ENCODE measurements at places on chromosomes 13 and 19. TPM values are rescaled to one million over a fixed set of nuclear protein-coding genes. Genes with fewer than 3 reads are reported as not detected.

- DNase-seq: no peak
Measured at GRCh38 chr19:41193430-41194156, 574 bp downstream of the CYP2S1 start.

DNA sequence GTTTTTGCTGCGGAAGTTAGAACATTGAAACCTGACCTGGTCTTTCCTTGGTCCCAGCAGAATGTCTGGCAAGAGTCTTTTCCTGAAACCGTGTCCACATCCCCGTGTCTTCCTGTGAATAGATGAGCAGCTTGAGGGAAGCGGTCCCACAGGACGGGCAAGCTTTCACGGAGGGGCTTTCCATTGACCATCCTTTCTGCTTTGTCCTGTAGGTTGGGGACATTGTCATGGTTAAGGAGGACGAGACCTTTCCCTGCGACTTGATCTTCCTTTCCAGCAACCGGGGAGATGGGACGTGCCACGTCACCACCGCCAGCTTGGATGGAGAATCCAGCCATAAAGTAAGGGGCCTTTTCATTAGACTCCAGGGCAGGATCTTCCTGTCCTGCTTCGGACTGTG is 126.0 kb downstream of the ATP11A start:
- DNase-seq: no peak

- DNase-seq: no peak
Measured at GRCh38 chr13:60118696-60119400, 44.9 kb downstream of the DIAPH3 start.

- no peak for DNase-seq
Measured at GRCh38 chr19:56091751-56092546, 29.1 kb downstream of the ZNF787 start.

- no peak for DNase-seq
Measured at GRCh38 chr19:58428617-58429016, 11.3 kb downstream of the ZNF132 start.

GRCh38 chr19:27660428-27660827 is 1552.5 kb downstream of the UQCRFS1 start:
- DNase-seq: no peak

DNA sequence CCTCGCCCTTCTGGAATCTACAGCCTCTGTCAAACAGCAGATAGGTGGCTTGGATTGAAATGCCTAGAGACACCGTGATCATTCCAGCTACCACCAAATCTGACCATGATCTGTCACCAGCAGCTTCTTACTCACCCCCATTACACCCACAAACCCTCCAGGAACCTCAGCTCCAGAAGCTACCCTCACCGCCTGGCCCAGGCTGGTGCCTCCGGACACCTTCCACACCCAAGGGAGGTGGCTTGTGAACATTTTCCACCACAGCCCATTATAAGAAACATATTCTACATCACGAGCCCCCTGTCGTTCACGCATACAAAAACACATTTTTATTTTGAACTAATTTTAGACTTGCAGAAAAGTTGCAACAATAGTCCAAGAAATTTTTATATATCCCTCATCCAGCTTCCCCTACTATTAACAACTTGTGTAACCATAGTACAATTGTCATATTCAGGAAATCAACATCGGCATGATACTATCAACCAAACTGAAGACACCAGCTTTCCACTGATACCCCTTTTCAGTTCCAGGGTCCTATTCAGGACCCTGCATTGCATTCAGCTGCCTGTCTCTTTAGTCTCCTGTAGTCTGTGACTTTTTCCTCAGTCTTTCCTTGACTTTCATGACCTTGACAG is 15.4 kb upstream of the UBE2L5 start:
- DNase-seq: no peak

GRCh38 chr13:51396352-51396751 is 56.5 kb downstream of the INTS6 start:
- DNase-seq: no peak

- DNase-seq: no peak
Measured at GRCh38 chr19:50924586-50924985, 13.4 kb upstream of the KLK4 start.

DNA sequence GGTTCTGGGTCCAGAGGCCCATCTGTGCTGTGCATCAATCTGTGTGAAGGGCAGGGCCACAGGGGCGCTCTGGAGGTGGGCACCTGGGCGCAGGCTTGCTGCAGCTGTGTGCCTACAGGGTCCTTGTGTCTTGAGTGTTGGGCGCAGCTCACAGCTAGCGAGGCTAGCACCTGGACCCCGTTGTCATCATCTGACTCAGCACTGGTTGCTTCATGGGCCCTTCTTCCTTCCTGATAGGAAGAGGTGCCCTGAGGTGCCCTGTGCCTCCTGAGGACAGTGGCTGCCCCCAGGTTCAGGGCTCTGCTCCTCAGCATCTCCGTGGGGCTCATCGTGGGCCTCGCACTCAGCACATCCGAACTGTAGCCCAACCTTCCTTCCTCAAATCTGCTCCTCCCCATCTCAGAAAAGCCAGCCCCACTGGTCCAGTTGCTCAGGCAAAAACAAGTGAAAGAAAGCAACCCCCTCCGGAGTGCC is 54.8 kb downstream of the GATAD2A start:
- DNase-seq: no peak

- DNase-seq: no peak
Measured at GRCh38 chr19:43380008-43380407, 26.5 kb downstream of the CD177 start.

- no peak for DNase-seq
Measured at GRCh38 chr19:1156305-1156801, 17.7 kb downstream of the SBNO2 start.

DNA sequence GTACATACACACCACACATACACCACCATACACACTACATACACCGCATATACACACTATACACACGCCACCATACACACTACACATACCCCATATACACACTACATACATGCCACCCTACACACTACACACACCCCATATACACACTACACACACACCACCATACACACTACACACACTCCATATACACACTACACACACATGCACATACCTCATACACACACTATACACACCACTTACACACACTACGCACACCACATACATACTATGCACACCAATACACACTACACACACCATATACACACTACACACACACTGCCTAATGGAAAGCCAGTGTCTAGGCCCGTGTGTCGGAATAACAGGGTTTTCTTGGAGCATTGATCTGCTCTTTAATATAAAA is 27.5 kb downstream of the CRYL1 start:
- DNase-seq: no peak

DNA sequence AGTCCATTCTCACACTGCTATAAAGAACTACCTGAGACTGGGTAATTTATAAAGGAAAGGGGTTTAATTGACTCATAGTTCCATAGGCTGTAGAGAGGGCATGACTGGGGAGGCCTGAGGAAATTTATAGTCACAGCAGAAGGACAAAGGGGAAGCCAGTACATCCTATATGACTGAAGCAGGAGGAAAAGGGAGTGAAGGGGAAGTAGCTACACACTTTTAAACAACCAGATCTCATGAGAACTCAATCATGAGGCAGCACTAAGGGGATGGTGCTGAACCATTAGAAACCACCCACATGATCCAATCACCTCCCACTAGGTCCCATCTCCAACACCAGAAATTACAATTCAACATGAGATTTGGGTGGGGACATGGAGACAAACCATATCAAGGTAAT is 209.1 kb downstream of the DIAPH3 start:
- DNase-seq: no peak

Gene ANKRD10
- total RNA-seq: 76.8 TPM

Gene ZNF98
- not detected for total RNA-seq

Gene OR7D2
- total RNA-seq: not detected
